ENCODE measurements at places on chromosomes 4 and X.

GRCh38 chr4:143554728-143555597 lies 41.5 kb downstream of the SMARCA5 start:
- no peak for DNase-seq

- peak; percentile 56 for DNase-seq
These were observed 30.5 kb downstream of the PLAC8 start for GRCh38 chr4:83083925-83084475.

DNA sequence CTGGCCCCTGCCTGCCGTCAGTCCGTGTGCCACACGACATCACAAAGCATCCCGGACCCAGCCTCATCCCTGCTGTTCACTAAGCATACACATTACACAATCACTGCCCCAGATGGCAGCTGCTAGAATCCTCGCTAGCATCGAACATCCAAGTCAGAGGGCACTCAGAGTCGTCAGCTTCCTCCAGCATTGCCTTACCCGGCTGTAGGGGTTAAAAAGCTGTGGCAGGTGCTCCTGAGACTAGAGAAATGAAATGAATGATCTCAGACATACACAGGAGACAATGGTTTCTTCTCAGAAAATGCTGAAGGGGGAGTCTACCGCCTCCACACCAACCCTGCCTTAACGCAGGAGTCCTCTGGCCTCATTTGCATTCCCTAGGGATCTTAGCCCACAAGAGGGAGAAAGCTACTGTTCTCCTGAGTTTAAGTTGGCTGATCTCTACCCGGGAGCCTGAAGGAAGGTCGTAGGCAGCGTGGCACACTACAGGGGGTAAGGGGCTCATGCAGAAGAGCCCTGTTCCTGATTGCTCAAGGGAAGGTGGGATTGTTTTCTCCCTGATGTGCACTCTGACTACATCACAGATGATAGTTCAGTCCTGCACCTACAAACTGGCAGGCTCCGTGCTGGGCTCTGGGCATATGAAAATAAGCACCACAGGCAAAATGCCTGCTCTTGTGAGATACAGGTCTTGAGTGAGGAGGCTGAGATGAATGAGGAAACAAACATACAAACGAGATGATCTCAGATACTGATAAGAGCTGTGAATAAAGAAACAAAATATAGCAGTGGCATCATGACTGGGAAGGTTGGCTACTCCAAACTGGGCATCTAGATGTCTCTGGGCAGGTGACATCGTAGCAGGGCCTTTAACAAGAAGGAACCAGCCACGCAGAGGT lies 2.6 kb upstream of the KIAA0232 start:
- peak; percentile 3 for DNase-seq

DNA sequence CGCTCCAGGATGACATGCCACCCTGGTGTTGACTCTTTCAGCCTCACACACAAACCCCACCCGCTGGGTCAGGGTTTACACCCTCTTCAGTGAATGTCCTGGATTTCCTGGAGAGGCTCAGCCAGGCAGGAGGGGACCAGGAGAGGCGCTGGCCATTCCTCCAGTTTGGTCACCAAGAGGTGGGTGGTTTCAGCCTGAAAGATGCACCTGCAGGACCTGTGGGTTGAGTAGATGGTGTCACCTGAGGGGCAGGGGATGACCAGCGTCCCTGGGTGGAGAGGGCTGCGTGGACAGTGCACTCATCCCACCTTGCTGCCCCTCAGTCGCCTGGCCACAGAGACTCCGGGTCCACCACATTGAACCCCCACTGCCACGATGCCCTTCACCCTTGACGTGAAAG lies 179.7 kb downstream of the ASMT start:
- no peak for DNase-seq

DNA sequence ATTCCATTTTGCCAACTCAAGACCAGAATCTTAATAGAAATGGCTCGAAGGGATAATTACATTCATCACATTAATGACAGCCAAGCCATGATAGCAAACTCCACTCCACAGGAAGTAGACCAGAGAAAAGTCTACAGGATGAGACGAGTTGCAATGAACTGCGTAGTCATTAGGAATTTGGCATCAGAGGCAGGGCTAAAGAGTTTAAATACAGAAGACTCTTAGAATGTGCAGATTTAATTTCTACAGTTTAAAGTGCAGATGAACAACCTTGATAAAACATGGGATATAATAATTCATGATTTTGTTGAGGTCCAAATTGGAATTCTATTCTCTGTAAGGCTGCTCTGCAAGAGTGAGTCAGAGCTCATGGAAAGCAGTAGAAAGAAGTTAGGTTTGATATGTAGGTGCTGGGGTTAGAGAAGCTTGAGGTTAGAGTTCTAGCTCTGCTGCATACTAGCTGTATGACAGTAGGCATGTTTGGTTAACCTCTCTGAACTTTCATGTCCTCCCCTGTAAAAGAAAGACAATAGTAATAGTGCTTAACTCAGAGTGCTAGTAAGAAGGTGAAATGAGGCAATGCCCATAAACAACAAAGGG lies 32.2 kb downstream of the LNX1 start:
- no peak for DNase-seq

DNA sequence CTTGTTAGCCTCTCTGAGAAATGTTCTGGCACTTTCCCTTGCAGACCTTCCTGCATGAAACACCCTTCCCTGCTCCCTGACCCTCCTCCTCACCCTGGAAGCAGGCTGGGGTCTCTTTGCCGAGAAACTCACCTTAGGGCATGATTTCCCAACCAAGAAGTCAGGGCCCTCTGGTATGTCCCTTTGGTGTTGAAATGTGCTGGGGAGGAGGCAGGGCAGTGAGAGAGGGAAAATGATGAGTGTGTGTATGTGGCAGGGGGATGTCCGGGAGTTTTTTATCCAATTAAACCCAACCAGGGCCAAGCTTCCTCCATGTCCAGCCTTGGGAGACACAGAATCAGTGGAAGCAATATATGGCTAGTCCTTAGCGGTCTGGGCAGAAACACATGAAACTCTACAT lies 5.1 kb downstream of the ELF4 start:
- no peak for DNase-seq

DNA sequence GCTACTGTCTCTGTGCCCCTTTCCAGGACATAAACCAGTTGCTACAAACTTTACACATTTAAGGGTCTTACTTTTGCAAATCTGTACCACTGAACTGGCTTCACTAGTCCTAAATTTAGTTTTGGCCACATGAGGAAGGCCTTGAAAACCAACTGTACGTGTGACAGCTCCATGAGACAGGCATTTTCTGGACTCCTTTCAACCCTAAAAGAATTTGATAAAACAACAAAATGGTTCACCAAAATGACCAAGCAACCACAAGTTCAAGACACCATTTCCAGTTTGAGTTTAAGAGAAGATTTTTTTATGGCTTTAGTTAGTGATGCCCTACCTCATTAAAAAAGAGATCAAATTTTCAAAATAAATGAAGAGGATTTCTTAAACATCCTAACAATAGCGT lies 246.4 kb downstream of the ZNF674 start:
- no peak for DNase-seq

DNA sequence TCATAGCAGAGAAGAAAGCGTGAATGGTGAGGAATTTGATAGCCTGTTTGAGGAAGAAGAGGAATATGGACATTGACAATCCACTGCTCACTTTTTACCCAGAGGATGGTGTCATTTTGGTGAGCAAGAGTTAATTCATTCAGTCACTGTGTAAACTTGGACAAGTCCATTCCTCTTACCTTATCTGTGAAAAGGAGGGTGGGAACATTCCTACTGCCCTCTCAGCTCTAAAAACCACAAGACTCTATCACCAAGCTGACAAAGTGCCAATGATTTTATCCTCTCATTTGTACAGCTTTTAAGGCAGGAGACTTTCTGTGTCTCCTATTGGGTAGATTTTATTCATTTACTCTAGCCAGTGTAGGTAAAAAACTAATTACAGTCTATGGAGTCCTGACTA lies 103.8 kb downstream of the LUZP4 start:
- DNase-seq, result no peak
